ENCODE measurements at places on chromosomes 12 and 14.
A peak's percentile ranks its signal among the peaks of the same experiment; 100 is the strongest.

DNA sequence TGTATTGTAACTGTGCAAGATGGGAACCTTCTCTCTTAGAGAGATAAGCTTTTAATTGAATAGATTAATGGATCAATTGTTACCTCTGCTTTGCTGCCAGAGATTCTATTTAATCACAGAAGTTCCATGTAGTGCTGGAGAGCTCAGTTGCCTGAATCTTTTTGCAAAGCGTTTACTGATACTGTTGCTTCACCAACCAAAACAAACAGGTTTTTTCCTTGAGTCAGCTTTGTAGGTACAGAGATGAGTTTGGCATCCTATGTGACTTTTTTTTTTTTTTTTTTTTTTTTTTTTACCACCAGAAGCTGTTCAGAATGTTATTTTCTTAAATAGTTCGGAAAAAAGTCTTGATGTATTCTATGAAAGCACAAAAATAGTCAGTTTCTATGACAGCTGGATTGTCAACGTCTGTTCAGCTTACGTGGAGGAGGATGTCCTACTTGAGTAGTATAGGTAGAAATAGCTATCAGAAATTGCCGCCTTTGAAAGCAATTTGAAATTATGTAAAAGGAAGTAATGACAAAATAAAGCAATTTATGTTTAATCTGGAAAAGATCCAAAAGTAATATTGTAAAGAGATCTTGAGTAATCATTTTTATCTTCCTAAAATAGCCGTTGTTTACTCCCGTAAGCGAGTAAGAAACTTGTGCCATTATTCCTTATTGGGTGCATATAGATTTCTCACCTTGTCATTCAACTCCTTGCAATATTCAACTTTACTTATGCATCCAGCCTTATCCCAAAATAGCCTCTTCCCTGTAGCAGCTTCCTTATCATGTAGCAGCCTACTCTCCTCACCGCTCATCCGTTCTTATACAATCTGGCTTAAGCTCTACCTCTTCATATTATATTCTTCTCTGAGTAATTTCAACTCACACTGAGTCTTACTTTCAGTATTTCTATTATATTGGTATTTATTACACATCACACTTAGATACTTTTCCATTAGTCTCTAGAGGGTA is 5.2 kb downstream of the LRRK2 start:
- no peak for DNase-seq

- DNase-seq, result no peak
Measured at GRCh38 chr14:35944847-35945246, 118.7 kb downstream of the BRMS1L start.

DNA sequence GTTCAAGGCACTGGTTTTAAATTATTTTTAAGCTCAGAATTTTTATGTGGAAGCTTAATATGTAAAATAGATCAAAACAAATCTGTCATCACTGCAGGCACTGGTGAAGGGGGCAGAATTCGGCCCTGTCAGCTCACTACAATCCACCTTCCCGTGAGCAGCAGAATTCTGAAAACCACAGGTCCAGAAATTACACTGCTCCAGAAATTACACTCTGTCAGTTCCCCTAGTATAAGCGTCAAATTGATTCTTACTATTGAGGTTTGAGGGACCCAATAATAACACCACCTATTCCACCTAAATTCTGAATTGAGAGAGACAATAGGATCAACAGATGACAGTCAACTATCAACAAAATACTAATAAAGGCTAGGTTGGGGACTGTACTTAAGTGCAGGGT is 245.5 kb downstream of the PHLDA1 start:
- DNase-seq, result no peak

- no peak for DNase-seq
Measured at GRCh38 chr12:93020631-93021597, 91.8 kb upstream of the EEA1 start.

- no peak for DNase-seq
Measured at GRCh38 chr12:40104461-40105264, 1.2 kb downstream of the SLC2A13 start.

GRCh38 chr14:33280646-33281045 is 342.0 kb downstream of the NPAS3 start:
- DNase-seq, result no peak

DNA sequence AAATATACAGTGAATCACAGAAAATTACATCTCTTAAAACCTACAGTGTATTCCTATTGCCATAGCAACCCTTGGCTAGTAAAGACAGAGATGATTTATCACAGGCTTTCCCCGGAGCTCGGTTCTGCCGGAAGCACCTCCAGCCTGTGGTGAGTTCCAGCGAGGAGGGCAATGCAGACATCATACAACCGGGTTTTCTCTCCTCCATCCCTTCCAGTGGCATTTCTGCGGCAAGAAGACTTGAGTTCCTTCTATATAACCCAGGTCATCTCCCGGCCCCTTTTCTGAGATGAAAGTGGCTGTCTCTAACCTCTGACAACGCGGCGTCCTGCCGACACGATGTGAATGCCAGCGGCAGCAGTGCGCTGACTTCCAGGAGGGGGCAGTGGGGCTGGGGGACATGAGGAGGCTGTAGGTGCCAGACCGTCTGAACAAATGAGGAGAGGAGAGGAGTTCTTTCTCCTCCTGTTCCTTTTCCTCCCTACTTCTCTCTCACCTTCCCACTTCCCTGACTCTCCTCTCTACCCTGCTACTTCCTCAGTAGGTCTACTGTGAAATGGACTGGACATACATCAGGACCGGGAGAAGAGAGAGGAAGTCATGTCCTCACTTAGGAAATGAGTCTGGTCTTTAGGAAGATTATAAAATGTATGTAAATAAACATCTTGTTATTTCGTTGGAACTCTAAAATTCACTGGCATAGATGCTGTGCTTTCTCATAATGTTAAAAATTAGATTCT is 68.6 kb upstream of the MAX start:
- DNase-seq, result peak; percentile 18

- no peak for DNase-seq
Measured at GRCh38 chr12:65208125-65208524, 38.7 kb downstream of the LEMD3 start.

DNA sequence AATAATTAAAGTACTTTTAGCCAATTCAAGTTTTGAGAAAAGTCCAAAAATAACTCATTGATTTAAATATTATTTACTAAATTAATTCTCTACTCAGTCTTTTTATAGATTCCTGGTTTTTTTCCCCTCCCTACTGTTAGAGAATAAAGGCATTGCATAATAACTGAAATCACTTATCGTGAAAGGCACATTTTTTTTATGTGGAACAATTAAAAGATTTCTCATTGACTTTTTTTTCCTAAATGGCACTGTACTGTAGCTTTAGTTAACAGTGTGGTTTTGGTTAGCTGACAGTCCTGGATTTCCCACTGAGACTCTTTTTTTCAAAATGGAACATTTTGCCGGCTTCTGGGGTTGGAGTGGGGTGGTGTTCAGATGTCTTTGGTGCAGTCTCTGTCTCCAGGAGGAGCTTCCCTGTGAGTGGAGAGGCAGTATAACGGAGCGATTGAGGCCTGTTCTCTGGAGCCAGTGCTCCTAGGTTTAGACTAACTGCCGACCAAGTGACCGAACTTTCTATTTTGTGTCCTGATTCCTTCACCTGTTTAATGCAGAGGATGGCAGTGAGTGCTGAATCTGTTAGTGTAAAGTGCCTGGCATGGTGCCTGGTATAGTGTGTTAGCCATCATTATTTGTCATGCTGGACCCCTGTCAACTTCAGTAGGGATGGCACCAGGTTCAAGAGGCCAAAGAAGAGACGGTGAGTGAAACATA is 117.7 kb downstream of the ADCK1 start:
- no peak for DNase-seq

DNA sequence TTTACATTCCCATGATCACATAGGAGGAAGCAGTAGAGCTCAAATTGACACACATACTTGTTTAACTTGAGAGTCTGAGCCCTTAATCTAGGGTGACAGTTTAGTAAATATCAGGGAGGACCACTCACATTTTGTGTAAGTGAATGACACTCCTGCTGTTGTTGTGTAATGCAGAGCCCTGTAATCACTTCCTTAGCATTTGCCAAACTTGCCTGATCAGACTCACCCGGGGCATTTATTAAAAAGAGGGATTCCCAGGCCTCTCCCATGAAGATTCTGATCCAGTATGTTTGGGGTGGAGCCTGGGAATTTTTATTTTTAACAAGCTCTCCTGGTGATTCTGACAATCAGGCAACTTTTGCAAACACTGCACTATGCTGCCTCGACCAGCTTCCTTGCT is 119.6 kb downstream of the NUAK1 start:
- no peak for DNase-seq

GRCh38 chr12:106307181-106307580 is 4.6 kb downstream of the TCP11L2 start:
- no peak for DNase-seq

DNA sequence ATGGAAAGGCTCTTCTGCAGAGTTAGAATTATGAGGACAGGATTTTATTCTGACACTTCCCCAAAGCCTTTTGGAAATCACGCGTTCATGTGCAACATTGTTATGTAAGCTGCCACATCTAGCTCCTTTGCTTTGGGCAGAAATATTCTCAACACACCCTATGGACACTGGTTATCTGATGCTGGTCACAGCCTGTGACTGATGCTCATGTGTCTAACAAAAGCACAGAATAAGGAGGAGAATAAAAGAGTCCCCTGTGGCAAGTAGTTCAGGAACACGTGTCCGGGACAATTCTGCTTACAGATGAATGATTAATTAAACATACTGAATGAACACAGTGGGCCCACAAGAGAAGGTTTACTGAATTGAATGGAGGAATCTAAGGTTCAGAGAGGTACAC is 22.1 kb downstream of the FOXN3 start:
- no peak for DNase-seq

DNA sequence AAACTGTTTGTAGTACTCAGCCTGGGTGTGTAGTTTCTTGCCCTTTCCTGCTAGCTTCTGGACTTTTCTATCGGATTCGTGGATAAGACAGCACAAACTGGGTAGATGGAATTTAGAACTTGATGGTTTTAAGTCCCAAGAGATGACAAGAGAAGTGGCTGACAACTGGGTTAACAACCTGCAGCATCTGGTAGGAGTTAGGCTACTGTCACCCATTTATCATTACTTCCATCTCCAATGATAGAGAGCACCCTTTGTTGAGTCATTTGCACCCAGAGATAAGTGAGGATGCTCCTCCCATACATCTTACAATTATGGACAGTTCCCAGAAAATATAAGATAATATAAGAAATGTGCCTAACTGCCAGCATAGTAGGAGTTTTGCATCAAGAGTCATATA is 50.2 kb upstream of the FLRT2 start:
- no peak for DNase-seq

DNA sequence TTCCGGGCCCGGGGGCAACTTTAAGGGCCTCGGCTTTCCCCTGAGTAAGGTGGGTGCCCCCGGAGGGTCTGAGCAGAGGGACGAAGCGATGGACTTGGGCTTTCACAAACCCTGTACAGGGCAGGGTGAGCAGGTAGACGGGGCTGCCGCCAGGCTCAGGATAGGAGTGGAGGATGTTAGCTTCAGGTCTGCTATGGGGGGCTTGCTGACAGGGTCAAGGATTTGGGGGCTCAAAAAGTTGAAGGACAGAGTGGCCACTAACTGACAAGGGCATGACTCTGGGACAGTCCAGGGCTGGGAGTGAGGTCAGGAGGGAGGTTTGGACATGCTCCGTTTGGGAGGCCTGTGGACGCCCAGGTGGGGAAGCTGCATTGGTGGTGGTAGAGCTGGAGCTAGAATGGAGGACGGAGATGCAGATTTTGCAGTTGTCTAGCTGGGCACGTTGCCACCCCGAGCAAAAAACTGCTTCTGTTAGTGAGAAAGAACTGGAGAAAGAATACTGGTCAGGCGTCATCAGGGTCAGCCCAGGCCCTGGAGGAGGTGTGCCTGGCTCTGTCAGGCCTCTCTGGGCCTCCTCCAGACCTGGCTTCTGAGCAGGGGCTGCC is 113.3 kb downstream of the ADGRD1 start:
- no peak for DNase-seq

DNA sequence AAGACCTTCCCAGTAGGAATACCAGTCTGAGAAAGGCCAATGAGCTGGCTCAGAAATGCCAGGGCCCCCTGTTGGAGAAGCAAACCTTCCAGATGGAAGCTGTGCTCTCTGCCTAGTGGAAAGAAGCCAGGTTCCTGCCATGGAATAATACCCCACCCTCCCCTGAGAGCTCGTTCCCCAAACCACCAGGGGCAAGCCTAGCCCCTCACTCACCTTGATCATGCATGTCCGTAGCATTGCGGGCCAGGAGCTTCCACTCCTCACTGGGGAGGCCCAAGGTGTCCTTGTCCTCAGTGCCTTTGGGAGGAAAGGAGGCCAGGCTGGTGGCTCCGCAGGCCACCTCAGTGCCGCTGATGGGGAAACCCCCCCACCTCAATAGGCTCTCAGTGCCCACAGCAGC is 20.1 kb downstream of the AHSA1 start:
- no peak for DNase-seq

DNA sequence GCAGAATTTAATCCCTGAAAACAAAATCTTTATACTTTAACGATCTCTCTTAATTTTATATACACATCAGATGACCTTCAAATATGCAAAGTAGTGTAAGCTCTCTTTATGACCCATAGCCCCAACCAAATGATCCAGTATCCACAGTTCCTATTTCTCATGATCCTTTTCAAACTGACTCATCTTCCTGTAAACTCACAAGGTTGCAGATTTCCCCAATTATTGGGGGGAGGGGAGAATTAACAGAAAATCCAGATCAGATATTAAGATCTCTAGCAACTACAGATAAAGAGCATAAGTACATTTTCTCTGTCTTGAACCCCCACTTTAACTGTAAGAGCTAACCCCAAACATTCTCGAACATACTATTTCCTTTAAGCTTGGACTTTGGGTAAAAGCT is 12.5 kb downstream of the GNS start:
- DNase-seq, result no peak

DNA sequence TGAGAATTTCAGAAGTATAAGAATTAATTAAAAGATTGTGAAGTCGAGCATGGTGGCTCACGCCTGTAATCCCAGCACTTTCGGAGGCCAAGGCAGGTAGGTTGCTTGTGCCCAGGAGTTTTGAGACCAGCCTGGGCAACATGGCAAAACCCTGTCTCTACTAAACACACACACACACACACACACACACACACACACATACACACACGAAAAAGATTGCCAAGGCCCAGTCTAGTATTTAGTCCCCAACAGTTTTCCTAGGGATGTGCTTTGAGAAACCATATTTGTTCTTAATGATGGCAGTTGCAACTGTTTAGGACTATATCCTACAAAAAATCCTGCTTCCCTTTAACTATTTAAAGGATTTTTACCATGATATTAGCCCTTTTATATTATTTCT is 6.0 kb downstream of the TBK1 start:
- DNase-seq, result no peak

- no peak for DNase-seq
Measured at GRCh38 chr14:56138928-56139327, 20.7 kb downstream of the PELI2 start.

Data from activated effector memory CD4-positive, alpha-beta T cell treated with Interleukin-2 at 50 U/mL for 16 hours (primary cell).